ENCODE measurements at places on chromosomes 12 and 14.

DNA sequence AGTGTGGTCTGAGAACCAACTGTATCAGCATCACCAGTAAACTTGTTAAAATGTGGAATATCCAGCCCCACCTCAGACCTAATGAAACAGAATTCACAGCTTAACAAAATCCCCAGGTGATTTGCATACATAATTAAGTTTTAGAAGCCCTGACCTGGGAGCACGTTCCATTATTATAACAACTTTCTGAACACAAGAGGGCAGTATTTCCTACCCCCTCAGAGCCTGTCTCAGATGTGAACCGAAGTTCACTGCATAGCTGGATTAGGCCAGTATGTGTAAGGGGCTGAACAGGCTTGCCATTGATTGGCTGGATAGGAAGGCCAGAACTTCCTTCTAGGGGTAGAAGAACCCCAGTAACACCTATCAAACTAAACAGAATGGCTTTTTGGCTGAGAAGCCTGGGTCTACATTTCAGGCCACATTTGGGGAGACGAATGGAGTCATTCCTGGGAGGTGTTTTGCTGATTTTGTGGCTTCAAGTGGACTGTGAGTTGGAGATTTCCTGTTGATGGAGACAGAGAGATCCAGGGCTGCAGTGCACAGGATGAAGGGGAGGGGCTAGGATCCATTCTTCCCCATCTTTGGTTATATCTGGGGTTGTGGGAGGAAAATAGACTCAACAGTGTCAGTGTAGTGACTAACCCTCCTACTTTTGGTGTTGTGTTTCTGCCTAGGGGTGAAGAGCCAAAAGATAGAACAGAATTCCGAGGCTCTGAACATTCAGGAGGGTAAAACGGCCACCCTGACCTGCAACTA is 94.7 kb upstream of the OR4E1 start:
- DNase-seq, result peak; percentile 8

DNA sequence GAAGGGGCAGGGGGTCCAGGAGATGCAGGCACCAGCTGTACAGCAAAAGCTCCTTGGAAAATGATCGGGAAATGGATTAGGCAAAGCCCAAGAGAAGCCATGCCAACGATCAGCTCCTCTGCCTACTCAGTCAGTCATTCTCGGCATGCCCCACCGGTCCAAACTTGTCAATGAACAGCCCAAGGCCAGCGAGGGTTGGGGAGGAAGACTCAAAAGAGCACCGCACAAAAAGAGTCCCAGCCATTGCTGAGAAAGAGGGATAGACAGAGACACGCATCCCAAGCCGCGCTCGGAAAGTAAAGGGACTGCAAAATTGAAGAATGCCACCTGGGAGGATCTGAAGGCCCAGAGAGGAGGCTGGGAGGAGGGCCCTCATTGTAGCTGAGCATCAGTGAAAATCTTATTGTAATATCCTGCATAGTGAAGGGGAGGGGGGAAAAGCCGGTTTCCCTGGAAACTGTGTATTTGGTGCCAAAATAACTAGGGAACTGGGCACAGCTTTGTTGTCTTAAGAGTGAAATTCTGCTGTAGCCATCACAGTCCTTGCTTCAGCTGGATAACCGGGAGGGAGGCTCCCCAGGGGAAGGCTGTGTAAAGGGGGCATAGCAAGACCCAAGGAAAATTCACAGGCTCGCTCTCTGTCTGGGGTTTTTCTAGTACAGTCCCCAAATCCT is 4.7 kb downstream of the KDM2B start:
- no peak for DNase-seq

DNA sequence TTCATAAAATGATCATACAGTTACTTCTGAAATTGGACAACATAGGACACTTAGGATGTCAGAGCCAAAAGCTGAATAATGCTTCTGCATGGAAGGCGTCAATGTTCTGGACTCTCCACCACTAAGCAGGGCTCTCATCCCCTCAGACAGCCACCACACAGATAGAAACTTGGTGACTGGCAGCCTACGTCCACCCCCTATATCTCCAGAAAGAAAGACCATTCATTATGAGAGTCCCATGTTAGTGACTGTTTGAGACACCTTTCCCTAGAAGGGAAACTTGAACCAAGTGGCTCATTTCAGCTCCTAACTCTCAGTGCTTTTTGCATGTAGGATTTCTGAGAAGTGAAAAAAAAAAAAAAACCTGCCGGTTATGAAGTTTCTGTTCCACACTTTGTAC is 251.0 kb upstream of the FKBP4 start:
- DNase-seq, result no peak

GRCh38 chr12:78863482-78864402 is 832 bp upstream of the SYT1 start:
- DNase-seq, result no peak

DNA sequence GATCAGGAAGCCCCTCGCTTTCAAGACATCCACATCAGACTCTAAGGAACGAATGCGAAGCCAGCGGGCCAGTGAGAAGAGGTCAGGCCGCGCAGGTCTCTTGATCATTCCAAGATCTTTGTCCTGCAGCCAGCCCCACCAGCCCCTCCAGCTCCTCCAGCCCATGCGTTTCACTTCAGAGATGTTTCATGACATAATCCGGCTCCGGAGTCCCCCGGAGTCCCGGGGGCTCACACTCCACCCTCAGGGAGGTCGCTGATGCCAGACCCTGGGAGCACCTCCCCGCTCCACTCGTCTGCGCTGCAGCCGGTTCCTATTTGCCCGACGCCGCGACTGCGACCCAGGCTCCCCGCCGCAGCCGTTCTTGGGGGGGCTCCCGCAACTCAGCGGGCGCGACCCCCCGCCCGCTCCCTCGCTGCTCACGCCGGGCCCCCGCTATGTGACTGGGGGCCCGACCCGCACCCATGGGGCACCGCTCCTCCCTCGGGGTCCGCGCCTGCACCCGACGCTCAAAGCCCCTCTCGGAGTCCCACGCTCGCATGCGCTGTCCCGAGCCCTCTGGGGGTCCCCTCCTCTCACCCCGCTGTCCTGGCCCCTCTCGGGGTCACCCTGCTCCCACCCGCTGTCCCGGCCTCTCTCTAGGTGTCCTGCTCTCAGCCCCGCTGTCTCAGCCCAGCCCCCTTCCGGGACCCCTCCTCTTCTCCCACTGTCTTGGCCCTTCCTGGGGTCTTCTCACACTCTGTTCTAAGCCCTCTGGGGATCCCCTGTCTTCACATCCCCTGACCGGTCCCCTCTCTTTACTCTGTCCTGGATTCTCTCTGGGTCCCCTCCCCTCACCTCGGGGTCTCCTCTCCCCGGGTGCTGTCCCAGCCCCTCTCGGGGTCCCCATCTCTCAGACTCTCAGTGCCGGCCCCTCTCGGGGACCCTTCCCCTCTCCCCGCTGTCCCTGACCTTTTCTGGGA is 1.1 kb downstream of the TAOK3 start:
- DNase-seq, result no peak

DNA sequence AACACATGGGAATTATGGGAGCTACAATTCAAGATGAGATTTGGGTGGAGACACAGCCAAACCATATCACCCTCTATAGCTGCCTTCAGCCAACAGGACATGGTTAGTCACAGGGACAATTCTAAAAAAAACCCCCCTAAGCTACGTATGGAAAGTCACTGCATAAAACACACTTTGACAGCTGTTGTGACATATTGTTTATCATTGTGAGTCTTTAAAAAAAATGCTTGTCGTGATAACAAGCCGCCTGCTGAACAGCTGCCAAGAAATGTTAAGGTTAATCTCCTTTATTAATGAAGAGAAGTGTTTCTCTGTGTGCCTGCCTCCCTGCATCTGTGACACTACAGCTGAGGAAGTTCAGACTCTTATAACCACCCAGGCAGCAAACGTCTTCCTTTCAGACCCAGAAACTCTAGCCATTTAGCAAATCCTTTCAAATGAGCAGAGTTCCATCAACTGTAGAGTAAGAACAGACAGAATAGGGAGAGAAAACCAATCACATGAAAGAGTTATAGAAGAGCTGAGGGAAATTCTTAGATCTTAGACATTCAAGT is 1459.6 kb upstream of the TMEM132C start:
- no peak for DNase-seq
